ENCODE measurements at places on chromosomes 4 and X.
A peak's percentile ranks its signal among the peaks of the same experiment; 100 is the strongest.

GRCh38 chr4:31383767-31384166, 663.6 kb downstream of the PCDH7 start:
- no peak for DNase-seq

- no peak for DNase-seq
Measured at GRCh38 chrX:39605183-39605582, 492.6 kb downstream of the BCOR start.

- no peak for DNase-seq
Measured at GRCh38 chr4:518569-519083, 19.6 kb downstream of the PIGG start.

GRCh38 chr4:174764105-174764729, 64.8 kb downstream of the GLRA3 start:
- no peak for DNase-seq

GRCh38 chr4:2468456-2469191, at the start of gene RNF4:
Gene RNF4 (plus strand): TSS chr4:2469106. CDS start chr4:2490494, 21,388 bp downstream.
- peak; percentile 97 for DNase-seq

- DNase-seq = no peak
Measured at GRCh38 chr4:25881193-25881592, 18.4 kb upstream of the SEL1L3 start.

DNA sequence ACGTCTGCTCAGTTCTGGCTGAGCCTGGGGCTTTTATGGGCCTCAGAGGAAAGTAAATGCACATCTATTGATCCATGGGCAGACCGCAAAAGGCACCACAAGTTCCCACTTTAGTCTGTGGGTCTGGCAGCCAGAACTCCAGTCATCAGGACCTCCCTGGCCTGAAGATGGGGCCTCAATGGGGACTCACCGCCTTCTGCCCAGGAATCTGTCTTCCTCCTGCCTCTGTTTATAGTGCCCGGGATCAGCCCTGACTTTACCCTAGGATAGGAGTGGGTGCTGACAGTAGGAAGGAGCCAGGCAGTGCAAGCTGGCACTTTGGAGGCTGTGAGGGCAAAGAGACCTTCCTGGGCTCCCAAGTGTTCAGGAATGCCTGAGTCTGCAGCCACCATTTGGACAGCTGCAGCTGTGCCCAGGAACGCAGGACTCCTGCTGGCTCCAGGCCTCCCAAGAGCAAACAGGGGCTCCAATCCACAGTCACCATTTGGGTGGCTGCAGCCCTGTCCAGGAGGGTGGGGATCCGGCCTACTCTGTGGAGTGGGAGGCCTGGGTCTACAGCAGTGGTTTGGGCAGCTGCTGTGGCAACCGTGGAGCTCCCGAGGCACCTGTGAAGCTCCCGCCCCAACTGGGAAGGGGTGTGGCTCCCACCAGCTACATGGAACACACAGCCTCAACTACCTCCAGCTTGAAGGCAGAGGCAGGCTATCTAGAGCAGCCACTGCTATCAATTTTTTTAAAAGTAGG, 1440.9 kb upstream of the ADGRL3 start:
- DNase-seq = no peak

DNA sequence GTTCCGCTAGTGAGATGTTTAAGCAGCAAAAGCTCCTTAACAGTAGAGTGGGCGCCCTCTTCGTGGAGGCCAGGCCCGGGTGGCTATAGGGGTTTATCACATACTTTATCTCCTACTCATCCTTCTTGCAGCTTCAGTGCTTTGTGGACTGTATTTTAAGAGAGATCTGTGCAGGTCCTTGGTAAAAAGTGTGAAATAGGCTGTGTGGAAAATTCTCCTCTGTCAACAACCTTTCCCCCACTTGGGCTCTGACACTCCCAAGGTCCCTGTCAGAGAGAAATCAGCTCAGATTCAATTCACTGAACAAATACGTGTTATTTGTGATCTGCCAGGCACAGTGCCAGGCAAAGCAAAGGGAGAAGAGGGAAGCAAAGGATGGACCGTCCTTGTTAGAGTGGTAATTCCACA, 214.3 kb upstream of the PPARGC1A start:
- DNase-seq = no peak

GRCh38 chrX:106177106-106177981, 9.2 kb downstream of the PWWP3B start:
- DNase-seq = no peak

DNA sequence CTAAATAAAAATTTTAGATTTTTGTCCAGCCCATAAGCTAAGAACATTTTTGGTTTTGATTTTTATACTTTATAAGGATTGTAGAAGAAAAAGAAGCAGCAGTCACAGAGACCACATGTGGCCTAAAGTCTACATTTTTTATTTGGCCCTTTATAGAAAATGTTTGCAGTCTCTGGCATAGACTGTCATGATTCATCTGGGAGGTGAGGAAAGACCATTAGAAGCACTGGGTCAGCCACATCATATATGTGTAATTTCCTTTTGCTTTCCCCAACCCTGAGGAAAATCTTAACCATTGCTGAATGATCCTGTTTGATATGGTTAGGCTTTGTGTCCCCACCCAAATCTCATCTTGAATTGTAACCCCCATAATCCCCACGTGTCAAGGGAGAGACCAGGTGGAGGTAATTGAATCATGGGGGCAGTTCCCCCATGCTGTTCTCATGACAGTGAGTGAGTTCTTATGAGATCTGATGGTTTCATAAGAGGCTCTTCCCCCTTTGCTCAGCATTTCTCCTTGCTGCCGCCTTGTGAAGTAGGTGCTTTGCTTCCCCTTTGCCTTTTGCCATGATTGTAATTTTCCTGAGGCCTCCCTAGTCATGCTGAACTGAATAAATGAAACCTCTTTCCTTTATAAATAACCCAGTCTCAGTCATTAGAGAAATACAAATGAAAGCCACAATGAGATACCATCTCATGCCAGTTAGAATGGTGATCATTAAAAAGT, 12.1 kb upstream of the COPS4 start:
- no peak for DNase-seq

DNA sequence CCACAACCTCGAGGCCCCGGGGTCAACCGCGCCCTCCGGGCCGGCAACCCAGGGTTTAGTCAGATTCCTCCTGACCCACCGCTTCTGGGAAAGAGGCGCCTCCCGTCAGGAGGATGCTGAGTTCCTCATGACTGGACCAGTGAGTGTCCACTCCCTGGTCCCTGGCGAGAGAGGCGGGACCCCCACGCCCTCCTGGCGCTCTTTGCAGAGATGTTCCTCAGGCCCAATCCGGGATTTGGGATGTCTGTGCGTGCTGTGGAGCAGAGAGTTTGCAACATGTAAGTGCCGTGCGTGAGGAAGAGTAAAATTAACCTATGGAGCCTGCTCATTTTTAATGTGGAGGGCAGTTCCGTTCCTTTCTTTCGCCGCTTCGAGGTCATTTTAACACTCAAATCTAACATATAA, 824 bp upstream of the UGDH start:
- no peak for DNase-seq

DNA sequence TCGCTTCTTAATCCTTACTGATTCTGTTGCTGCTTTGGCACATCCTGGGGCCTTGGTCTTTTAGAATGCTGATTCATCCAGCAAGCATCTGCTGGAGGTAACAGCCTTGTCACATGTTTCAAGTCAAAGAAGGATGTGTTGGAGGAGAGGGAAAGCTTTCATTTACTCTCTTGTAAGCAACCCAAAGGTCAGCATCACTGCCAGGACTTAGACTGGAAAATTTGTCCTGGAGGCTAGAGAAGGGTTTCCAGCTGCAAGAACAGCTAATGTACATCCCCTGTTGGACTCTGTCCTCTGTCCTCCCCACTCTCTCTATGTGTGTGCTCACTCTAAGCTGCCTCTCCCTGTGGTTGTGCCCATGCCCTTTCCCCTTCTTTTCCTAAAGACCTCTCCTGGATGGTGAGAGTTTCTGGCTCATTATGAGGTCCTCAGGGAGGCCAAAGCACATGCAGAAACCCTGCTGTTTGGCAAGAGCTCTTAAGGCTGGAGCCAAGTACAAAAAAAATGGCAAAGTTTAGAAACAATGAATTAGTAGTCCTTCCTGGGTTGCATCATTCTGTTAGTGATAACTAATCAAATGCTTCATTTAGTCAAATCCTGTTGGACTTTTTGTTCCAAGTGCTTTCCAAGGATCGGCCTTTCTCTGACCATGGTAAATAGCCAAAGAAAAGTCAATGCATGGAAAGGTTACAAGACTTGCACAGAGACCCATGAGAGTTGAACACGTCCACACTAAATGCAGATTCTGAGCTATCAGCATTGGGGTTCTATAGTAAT, 13.4 kb upstream of the SRPX start:
- DNase-seq = no peak

DNA sequence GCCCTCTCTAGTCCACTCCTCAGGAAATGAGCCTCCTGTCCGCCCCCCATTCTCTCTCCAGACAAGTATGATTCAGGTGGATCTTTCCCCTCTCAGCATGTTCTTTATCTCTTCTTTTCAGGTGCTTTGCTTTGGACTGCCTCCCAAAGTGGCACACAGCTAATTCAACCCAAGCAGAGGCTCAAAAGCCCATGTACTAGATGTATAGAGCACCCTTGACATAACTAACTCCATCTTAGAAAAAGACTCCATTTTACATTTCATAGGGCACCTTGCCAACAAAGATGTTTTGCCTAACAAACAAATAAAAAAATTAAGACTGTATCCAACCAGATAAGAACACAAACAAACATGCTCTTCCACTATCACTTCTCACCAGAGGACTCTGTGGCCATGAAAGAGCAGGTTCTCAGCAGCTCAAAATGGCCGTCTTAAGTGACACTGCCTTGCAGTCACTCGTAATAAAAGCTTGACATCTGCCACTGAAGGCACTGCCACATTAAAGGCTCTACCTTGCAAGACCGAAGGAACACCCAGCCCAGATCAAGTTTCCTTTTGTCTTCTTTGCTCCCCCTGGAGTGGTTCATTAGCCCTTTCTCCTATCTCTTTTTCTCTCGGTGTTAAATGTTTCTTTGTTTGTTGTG, 84.9 kb upstream of the TAB3 start:
- no peak for DNase-seq

DNA sequence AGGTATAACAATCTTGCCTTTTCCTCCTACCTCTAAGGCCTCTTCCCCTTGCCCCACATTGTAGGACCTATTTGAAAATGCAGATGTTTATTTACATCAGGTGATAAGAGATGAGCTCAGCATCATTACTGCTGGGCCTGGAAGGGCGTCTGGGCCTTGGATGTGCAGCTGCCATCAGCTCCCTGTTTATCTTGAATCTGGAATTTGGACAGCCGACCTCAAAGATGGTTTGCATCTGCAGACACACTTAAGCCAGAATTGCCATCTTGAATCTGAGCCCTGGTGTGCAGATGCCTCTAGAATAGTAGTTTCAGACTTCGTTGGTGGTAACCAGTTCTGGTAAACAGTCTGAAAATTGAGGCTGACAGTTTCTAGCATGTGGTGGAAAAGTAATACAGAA, 59.0 kb downstream of the FAM193A start:
- DNase-seq = no peak

DNA sequence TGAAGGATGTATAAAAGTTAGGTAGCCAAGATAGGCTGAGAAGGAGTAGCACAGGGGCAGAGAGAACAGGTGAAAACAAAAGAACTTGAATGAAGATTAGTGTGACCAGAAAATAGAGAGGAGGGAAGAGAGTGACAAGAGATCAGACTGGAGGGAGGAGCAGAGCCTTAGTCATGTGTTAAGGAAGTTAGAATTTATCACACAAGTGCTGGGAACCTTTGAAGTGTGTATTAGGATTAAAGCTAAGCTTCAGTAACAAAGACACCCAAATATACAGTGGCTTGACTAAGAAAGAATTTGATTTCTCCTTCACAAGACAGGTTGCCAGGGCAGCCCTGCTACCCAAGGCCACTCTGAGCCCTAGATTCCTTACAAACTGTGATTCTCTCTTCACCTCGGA, 10.7 kb upstream of the CCDC149 start:
- no peak for DNase-seq

DNA sequence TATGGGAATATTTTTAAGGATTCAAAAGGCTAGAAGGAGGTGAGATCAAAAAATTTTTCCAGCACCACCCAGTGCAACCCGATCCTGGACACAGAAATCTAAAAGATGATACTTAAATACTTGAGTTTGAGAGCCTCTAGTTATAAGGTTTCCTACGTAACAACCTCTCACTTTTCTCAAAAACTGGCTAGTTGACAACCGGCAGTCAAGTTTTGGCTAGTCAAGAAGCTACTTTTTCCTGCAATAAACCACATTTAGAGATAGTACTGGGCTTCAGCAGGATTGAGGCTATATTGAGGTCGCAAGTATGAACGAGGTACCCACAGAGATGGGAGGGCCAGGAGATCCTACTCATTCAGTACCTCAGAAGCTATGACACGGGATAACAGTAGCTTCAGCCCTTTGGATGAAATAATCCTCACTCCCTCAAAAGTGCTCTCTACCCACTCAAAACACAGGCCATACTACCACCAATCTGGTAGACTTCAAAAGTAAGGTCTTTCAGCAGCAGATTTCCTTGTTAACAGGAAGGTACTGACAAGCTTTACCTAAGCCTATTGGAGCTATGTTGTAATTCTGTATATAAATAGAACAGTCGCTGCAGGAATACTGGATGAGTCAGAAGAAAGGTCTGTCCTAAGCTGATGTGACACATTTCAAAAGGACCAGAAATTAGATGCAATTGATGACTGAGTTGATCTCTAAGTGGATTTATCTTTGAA, 1.5 kb upstream of the TSPAN5 start:
- no peak for DNase-seq

DNA sequence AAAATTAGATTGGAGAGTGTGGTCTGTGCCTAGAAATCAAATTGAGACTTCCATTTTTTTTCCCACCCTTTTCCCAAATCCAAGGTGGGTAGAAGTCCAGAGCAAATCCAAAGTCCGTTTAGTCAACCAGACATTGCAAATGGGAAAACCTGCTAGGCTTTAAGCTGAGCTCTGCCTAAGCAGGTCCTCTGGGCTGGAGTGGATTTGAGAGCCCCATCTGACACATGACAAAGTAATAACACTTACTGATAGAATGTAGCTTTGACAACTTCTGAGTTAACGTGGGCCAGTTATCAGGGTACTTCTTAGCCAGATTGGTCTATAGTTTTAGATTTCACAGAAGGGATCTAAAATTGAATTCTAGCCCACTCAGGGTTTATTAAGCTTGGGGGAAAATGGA, 242.3 kb downstream of the GALNTL6 start:
- no peak for DNase-seq

DNA sequence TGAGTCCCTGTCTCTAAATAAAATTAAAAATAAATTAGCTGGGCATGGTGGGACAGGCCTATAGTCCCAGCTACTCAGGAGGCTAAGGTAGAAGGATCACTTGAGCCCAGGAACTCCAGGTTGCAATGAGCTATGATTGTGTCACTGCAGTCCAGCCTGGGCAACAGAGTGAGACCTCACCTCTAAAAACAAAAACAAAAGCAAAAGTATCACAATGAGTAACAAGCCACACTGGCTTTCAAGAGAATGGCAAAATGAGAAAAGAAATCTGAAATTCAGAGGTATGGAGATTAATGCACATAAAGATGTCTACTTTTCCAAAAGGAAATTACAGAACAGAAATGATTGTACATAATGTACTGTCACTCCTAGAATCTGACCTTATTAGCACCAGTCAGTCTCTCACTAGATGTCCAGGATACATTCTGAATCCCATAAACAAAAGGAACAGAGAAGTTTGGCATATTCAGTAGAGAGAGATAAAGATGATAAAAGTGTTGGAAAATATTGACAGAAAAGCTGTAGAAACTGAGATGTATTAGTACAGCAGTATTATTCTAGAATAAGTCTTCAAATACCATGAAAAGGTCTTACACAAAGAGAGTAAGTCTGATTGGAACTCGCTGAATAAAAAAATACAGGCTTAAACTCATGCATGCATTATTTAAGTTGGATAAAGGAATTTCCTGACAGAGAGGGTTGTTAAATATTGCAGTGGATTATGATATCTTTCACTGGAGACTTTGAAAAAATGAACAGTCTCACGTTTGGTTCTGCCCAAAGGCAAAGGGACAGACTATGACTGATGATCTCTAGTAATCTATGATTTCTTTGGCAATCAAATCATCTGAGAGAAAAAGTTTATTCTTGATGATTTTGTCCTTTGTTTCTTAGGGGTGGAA, 102.5 kb downstream of the SH3RF1 start:
- DNase-seq = no peak

All from stimulated activated CD4-positive, alpha-beta T cell treated with anti-CD3 and anti-CD28 coated beads, Interleukin-4, amount 100 ng/mL, for 24 hours (primary cell).